Stimulated activated CD4-positive, alpha-beta T cell treated with anti-CD3 and anti-CD28 coated beads, Interleukin-1b, Interleukin-23, amount 100 ng/mL, for 24 hours (primary cell): ENCODE measurements at places on chromosomes 1 and 21.

DNA sequence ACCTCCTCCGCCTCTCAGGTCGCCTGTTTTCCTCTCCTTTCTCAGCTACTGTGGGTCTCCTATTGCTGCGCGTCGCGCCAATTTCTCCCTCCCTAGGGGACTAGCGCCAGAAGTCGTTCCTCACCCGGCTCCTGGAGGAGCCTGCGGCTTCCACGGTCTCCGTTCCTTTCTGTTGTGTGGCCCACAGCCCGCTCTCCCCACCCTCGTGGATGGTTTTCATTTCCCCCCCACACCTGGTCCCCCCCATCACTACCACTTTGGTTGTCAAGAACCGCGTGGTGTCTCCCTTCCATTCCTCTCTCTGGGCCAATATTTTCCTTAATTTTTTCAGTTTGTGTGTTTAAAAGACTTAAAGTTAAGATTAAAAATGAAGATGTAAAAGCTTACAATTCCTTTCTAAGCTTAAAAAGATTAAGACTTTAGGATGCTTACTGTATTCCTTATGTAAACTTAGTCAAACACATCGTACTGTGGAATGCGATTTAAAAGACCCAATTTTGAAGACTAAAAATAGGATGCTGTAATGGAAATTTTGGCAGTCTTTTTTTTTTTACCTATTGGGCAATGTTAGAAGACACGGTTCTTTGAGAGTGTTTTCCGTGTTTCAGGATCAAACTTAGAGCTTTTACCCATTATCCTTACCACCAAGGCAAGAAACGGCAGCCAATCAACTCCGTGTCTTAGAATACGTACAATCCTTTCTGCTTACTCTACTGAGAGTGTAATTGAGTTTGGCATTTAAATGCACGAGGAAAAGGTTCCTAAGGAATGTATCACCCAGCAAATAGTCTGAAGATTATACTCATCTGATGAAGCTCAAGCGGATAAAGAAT is 773 bp downstream of the CNST start:
- peak; percentile 18 for DNase-seq

GRCh38 chr1:22651941-22652856 is 837 bp upstream of the C1QB start:
- no peak for DNase-seq

DNA sequence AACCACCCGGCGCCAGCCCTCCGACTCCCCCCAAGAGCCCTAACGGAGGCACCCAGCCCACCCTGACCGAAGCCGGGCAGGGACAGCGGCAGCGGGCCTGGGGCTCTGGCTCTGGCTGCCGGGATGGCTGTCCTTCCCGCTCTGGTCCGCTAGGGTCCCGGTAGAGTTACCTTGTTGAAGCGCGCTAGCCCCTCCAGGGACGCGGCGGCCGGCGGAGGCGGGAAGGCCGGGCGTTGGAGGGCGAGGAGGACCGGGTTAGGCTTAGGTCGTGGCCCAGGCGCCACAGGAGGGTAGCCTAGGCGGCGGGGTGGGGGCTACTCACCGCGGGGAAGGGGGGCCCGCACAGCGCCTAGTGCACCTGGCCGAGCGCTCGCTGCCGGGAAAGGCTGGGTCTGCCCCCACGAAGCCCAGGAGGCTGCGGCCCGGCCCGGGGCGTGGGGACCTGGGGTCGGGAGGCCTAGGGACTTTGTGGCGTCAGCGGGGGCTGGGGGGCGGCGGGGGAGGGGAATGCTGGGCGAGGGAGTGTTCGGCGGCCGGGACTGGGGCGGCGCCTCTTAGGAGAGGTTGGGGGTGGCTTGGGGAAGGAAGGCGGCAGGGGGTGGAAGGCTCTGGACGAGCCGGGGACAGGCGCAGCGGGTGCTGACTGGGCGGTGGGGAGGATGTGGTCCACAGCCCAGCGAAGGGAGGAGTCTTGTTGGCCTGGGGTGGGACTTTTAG is at the start of gene TRIM17:
TRIM17 (minus strand) TSS at position 645 of the 717 bp plus-strand sequence. CDS start 1,789 bp downstream, outside the sequence.
- no peak for DNase-seq

- no peak for DNase-seq
These were observed 128.7 kb upstream of the DPYD start for GRCh38 chr1:98049370-98050135.

DNA sequence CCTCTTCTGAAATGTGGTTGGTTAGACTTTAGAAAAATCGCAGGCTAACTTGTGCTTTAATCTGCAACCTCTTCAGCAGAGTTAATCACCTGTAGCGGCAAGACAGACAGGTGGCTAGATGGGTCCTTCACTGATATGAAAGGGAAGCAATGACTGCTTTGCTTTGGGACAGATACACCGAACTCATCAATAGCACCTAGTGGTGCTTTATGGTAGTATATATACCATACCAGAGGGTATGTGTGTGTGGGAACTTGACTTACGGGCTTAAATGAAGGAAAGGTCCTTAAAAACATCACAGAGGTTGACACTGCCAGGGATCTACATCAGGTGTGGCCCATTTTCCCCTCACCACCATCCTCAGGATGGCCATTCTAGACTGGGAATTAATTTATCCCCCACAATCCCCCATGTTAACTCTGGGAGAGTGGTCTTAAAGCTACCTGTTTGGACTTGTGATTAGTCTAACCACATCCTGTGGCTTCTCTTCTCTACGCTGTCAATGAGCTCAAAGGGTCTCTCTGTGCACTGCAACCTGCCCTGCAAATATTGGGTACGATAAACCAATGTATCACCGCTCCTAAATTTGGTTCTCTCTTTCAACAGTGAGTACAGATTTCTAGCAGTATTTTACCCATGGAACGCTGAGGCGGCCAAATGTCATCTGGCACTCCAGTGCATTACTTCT is 162.7 kb downstream of the SIPA1L2 start:
- no peak for DNase-seq

DNA sequence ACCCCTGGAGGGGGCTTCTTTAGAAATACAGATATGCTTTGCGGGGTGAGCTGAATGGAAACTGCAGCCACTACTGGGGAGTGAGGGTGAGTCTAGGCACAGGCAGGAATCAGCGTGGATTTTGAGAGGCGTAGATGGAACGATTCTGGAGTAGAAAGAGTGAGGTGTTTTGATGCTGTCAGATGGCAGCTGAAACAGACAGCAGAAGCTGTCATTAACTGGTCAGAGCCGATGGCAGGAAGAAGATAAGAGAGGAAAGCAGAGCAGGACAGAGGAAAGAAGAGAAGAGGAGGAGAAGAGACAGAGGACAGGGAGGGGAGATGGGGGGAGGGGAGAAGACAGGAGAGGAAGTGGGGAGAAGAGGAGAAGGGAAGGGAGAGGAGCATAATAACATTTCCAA is 138.5 kb downstream of the LRIG2 start:
- no peak for DNase-seq
